ENCODE measurements at places on chromosomes 5 and 9.

DNA sequence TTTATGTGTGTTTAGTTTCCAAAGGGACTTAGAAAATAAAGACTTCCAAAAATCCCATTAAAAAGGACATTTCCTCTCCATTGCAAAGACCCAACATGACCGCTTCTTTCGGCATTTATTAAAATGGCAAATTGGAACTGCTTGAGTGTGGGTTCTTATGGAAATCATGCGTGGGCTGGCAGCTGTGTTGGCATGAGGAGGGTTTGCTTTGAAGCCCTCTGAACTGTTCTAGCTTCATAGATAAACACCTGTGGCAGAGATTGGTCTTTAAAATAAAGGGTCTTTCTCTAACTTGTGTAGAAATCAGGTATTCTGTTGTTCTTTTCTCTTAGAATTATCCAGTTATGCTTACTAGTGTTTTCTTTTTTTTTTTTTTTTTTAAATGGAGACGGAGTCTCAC lies 55.9 kb upstream of the TEX48 start:
- DNase-seq: no peak

- no peak for DNase-seq
Observed at GRCh38 chr5:58011301-58011700, 448.6 kb downstream of the PLK2 start.

- no peak for DNase-seq
Observed at GRCh38 chr5:95229646-95230045, 55.2 kb downstream of the MCTP1 start.

DNA sequence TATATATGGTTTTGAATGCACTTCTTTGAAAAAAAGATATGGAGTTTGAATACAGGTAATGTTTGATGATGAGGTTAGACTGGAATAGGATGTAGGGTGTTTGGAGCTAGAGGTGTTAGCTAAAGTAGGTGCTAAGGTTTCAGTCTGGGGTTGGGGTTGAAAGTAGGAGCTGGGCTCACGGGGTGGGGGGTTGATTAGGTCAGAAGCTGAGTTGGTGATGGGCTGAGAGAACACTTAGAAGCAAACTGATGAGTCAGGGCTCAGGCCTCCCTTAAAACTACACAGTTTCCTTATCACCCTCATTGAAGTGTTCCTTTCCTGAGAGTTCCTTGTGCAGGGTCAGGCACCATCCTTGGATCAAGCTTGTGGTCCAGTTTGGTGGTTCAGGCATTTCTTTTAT lies 308.8 kb upstream of the ADAMTS16 start:
- DNase-seq: no peak

GRCh38 chr9:134590240-134591081 lies 51.1 kb upstream of the COL5A1 start:
- DNase-seq: no peak

DNA sequence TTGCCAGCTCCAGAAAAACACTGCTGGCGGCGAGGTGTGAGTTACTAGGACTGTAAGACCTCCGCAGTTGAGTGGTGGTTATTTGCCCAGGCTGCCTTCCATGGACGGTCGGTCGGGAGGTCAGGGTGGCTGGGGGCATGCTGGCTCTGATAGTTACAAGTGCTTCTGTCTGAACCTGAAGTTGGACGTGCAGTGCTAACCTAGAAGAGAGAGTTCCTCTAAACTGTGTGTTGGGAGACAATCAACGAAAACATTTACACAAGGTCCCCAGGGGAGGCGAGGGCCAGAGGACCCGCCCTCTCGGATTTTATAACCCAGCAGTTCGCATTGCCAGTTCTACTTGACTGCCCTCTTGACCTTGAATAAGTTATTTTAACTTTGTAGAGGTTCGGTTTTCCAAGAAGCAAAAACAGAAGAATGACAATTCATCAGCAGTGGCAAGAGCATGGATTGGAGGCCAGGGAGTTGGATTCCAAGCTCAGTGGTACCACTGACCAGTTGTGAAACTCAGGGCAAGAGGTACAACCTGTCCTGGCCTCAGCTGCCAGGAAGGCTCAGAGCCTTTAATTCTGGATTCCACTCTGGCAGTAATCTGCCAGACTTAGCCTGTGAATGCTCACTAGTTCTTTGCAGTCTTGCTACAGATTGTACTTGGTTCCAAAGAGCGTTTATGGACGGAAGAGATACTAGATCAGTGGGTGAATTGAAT lies 28.7 kb upstream of the PDE8B start:
- no peak for DNase-seq

- no peak for DNase-seq
Observed at GRCh38 chr9:69456201-69456600, 131.2 kb downstream of the ENTREP1 start.

DNA sequence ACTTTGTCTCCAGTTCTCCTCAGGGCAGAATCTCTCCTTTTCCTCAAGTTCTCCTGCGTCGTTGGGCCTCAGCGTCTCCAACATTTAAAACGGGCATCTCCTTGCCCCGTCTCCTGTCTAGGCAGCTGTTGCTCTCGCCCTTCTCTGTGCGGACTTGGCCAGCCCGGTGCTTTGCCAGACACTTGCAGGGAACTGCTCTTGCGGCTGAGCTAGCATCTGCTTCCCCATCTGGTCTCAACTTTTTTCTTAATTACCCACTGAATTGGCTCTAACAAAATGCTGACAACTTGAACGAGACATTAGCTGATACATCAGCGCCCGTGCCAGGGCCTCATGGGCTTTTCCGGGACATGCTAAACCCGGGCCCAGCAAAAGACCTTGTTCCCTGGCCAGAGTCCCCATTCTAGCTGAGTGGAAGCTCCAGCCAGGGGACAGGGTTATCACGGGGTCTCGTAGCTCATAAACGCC lies 25.1 kb downstream of the ZNF618 start:
- DNase-seq: no peak

DNA sequence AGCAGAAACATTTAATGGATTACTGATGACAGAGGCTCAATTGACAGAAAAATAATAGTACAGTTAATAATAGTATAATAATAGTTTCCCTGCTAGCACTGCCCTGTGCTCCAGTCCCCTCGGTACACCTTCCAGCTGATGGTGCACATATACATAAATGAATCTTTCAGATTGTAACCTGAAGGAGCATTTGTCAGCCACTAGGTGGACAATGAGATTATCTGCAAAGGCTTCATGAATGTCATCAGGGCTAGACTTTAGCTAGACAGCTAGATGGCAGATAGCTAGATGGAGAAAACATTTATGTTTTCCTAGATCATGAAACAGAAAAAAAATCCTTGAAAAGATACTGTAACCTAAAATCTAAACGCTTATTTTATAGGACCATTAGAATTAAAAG lies 304.4 kb upstream of the SMC2 start:
- DNase-seq: no peak

DNA sequence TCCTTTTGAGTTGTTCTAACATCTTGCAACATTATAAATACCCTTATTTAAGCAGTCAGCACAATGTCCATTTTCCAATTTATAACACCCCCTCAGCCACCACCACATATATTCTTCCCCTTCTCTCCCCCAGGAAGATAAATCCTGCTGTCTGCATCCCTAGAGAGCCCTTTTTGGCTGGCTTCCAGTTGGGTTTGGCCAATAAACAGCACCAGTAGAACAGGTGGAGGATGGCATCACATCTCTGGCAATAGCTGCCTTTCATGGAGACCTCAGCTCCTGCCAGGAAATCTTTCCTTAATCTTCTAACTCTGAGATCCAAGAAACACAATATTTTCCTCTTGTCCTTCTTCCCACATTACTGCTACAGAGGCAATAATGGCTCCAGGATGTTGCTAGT lies 53.7 kb downstream of the TRIM36 start:
- DNase-seq: no peak

Measured in IMR-90 (cell line).